Iris pigment epithelial cell (primary cell): ENCODE measurements at places on chromosomes 6 and 20.

- DNase-seq = no peak
Observed at GRCh38 chr6:168248148-168248620, 71.4 kb downstream of the DACT2 start.

GRCh38 chr20:50595433-50595895 lies 85.3 kb downstream of the PTPN1 start:
- DNase-seq = no peak

GRCh38 chr6:91895599-91896285 lies 1308.9 kb upstream of the MAP3K7 start:
- DNase-seq = no peak

DNA sequence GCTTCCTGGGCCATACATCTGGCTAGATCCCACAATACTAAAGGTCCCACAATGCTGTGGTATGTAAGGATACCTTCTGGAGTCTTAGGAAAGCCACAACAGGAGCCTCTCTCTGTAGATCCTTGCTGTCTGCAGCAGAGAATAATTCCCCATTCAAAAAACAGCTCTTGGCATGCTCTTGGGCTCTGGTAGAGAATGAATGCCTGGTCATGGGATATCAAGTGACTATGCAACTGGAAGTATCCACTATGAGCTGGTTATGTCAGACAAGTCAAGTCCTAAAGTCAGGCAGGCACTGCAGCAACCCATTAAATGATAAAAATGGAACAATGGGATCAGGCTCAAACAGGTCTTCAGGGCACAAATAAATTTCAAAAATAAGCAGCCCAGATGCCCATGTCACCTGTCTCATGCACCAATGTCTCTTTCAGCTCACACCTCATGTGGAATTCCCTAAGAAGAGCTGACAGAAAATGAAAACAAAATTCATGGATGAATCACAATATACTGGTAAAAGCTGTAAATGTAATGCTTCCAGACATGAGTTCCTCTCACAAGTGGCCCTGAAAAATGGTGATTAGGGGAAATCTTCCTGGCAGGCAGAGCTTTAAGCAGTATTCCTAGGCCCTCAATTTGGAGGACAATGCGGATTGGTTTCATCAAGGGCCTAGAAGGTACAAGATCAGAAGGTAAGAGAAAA lies 4.3 kb downstream of the AK9 start:
- no peak for DNase-seq

- DNase-seq = no peak
Observed at GRCh38 chr20:3430376-3431069, 23.1 kb upstream of the DNAAF9 start.

DNA sequence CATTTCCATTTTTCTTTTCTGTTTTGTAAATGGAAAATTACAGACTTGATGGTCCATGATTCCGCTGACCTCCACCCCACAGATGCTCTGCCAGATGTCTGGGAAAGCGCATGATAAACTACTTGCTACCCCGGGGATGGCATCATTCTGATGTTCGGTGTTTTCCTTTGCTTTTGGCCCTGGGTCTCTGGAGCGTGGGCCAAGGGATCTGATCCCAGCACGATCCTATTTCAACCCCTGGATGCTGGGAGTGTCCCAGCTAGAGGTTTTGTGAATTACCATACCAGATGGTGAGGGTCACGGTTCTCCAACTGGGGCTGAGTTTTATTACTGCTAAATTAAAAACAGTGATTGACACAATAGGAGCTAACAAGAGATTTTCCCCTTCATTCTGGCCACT lies 25.2 kb upstream of the MYLIP start:
- DNase-seq = no peak
